Stimulated activated CD8-positive, alpha-beta memory T cell treated with anti-CD3 and anti-CD28 coated beads, Interleukin-4, amount 100 ng/mL, for 1 hour (primary cell): ENCODE measurements at places on chromosomes 11 and 22.

DNA sequence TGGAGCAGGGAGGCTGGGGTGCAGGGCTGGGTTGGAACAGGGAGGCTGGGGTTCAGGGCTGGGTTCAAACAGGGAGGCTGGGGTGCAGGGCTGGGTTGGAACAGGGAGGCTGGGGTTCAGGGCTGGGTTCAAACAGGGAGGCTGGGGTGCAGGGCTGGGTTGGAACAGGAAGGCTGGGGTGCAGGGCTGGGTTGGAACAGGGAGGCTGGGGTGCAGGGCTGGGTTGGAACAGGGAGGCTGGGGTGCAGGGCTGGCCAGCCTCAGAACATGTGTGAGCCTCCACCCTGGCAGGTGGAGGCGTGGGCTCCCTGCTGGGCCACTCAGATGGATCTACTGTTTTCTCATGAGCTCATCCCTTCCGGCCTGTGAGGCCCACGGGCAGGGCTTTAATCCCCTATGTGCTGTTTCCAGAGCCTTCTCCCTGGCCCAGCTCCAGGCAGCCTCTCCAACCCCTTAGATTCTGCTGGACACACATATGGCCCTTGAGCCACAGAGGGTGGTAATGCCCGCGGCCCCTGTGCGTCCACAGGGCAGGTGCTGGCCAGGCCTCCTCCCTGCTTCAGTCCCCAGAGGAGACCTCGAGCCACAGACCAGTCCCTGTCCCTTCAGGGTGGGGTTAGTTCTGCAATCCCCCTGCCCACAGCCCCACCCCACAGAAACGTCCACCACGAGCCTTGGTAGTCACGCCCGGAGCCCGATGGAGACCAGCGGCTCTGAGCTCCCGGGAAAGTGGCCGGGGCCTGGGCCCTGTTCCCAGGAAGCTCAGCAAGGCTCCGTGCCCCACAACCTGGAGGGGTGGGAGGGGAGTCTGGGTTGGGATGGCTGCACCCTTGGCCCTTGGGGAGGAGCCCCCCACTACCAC lies 197.9 kb downstream of the BRD1 start:
- no peak for DNase-seq

DNA sequence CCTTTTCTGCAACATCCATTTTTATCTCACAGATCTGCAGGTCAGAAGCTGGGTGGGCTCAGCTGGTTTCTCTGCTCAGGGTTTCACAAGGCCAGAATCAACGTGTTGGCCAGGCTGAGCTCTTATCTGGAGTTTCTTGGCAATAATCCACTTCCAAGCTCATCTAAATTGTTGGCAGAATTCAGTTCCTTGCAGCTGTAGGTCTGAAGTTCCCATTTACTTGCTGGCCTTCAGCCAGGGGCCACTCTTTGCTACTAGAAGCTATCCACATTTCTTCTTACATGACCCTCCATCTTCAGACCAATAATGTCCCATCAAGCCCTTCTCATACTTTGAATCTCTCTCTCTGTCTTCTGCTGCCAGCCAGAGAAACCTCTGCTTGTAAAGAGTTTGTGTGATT lies 103.5 kb downstream of the WNT11 start:
- no peak for DNase-seq

DNA sequence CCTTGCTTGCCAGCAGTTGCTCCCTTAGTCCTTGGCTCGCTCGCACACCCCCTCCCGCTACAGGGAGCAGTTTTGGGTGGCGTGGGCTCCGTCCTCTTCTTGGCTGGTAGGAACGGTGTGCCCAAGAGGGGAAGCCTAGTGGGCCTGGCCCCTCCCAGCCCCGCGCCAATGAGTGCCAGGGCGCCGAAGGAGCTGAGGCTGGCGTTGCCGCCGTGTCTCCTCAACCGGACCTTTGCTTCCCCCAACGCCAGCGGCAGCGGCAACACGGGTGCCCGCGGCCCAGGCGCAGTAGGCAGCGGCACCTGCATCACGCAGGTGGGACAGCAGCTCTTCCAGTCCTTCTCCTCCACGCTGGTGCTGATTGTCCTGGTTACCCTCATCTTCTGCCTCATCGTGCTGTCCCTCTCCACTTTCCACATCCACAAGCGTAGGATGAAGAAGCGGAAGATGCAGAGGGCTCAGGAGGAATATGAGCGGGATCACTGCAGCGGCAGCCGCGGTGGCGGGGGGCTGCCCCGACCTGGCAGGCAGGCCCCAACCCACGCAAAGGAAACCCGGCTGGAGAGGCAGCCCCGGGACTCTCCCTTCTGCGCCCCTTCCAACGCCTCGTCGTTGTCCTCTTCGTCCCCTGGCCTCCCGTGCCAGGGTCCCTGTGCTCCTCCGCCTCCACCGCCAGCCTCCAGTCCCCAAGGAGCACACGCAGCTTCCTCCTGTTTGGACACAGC lies 1.6 kb downstream of the C11orf87 start:
- DNase-seq, result no peak

GRCh38 chr11:70498976-70499801 lies 100.9 kb downstream of the CTTN start:
- no peak for DNase-seq

- no peak for DNase-seq
These were observed 1.9 kb upstream of the FAT3 start for GRCh38 chr11:92222701-92223100.

DNA sequence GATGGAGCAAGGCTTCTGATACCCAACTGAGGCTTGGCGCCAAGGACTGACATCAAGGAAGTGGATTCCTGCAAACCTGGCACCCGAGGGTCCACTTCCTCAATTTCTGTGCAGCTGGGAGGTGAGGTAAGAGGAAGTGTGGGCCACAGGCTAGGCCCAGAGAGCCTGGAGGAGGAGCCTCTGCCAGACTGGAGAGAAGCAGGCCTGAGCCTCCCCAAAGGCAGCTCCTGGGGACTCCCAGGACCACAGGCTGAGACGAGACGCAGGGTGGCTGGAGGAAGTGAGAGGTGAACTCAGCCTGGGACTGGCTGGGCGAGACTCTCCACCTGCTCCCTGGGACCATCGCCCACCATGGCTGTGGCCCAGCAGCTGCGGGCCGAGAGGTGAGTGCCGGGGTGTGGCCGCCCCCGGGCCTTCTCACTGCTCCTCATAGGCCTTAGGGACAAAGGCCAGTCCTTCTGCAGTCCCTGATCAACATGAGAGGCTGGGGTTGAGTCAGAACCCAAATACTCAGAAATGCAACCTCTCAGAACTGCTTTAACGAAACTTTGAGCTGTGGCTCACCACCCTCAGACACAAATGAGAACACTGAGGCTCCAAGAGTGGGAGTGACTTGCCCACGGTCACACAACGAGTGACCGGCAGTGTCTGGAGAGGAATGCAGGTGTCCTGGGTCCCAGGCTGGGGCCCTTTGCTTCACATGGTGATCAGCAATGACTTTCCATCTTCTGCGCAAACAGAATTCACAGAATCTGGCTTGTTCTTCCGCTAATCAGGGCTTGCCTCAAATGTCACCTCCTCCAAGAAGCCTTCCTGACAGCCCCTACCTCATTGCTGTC lies at the start of gene NCF4:
TSS of gene NCF4 (plus strand) at position 186 of the 839 bp plus-strand sequence. CDS start at position 352, 166 bp downstream.
- DNase-seq, result no peak

DNA sequence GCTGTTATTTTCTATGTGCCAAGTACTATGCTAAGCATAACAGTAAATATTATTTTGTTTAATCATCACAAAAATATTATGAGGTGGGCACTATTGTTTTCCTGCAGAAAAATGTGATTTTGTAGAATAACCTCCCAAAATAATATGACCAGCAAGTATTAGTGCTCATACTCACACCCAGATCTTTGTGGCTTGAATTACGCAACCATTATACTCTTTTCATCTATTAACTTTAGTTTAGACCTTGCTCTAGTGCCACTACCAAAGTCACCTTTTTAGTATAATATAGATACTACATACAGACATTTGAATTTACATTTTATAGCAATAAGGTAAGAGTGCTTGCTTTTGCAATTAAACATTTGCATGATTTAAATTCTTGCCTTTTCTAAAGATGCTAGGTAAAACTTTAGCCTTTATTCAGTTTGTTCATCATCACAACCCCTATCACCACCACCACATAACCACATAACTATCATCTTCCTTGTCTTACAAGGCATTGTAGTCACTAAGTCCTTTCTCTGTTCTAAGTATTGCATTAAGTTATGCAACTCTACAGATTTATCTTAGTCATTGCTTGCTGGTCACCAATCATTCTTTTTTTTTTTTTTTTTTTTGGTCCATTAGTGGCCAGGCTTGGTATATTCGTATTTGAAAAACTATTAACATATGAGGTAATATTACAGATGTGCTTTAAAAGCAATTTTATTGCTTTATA lies 68.4 kb downstream of the GAS2 start:
- DNase-seq, result no peak

- DNase-seq, result no peak
These were observed 2.3 kb upstream of the INPPL1 start for GRCh38 chr11:72222106-72222891.

DNA sequence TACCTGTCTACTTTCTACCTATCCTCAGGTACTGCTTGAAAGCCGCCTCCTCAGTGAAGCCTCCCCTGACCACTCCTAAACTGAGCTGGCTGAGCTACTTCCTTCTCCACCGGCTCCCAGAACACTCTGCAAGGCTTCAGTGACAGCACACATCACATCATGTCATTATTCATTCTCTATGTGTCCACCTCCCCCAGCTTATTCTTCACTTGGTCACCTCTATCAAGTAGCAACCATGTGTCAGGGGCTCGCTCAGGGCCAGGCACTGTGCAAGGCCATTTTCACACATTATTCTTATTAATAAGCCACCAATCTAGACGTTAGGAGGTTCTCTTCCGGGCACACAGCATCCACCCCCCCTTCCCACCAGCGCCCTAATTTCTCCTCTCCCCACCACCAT lies 3.7 kb upstream of the ELFN2 start:
- DNase-seq, result no peak

DNA sequence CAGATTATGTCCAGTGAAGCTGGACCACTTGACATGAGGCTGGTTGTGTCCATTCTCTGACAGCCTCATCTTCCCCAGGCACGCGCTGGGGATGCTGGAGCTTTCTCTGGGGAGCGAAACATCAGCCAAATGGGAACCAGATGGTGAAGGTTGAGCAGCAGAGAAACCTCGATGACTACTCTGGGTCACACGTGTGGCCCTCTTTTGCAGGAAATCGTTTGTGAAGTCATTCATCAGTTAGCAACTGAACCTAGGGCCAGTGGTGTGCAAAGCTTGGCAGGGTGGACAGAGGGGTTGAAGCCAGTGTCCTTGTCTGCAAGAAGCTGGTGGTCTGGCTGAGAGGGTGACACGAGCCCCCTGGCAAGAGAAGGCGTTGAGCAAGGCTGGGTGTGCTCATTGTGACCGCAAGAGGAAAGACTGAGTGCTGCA lies 109.8 kb downstream of the ZBTB16 start:
- no peak for DNase-seq

GRCh38 chr11:20042811-20043341 lies 117.4 kb downstream of the DBX1 start:
- DNase-seq, result no peak
